ENCODE measurements at places on chromosomes 6 and 20. TPM values are rescaled to one million over a fixed set of nuclear protein-coding genes. Genes with fewer than 3 reads are reported as not detected.

The NMBR gene
- not detected for total RNA-seq

The KIFC1 gene
- total RNA-seq: 47.9 TPM

The GMPR gene
- total RNA-seq: 2.2 TPM

The BNIP5 gene
- total RNA-seq: not detected

The BCAS1 gene
- 0.45 TPM for total RNA-seq

The ACAT2 gene
- 28.5 TPM for total RNA-seq

The ADTRP gene
- total RNA-seq: 0.36 TPM

The BTN1A1 gene
- total RNA-seq: 0.03 TPM

The KIAA1755 gene
- 0.08 TPM for total RNA-seq

The LY6G5C gene
- total RNA-seq: 1.6 TPM

The AIF1 gene
- total RNA-seq: not detected

The SH3BGRL2 gene
- total RNA-seq: 0.24 TPM

The ABHD16B gene
- not detected for total RNA-seq

The EEF1A1 gene
- total RNA-seq: 7,472 TPM
